ENCODE measurements at places on chromosomes 4 and X.

- no peak for DNase-seq
These were observed 793 bp downstream of the ARSJ start for GRCh38 chr4:113978561-113979147.

DNA sequence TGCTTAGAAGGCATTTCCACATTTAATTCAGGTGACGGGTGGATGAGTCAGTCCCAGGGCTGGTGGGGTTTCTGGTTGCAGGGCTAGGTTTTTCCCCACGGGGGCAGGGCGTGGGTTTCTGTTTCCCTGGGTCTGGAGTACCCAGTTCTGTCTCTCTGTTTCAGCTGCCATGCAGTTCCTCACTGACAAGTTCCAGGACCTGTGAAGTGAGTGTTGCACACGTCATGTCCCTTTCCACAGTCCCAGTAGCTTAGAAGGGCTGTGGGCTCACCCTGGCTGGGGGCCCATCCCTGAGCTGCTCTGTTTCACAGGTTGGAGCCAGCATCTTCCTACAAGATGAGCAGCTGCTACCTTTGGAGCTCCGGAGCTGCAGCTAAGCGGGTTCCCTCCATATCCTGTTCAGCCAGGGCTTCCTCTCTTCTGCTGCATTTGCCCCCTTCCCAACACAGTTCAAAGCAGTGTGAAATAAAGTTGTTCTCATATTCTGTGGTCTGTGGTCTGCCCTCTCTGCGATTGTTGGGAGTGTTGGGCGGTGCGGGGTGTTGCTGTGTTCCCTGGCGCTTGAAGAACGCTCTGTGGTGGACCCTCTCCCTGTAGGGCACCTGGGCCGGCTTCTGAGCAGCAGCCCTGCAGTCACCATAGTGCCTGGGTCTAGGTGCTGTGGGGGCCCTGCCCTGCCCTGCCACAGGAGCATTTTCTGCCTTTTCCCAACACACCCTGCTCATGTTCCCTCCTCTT, 3.9 kb downstream of the LOC101059915 start:
- no peak for DNase-seq

DNA sequence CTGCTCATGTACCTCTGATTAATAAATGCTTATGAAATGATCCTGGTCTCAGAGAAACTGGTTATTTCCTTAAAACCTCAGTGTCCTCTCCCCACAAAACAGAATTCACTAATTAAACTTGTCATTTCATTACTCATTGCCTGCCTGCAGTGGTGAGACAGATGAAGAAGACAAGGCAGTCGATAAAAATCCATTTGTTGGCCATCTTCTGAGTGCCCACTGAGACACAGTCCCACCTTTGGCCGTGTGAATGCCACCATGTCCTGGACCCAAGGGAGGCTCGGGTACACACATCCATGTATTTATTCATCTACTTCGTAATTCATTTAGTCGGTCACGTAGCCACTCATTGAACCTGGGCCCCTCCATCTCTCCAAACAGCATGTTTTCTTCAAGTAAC, 3.5 kb downstream of the S100P start:
- no peak for DNase-seq

DNA sequence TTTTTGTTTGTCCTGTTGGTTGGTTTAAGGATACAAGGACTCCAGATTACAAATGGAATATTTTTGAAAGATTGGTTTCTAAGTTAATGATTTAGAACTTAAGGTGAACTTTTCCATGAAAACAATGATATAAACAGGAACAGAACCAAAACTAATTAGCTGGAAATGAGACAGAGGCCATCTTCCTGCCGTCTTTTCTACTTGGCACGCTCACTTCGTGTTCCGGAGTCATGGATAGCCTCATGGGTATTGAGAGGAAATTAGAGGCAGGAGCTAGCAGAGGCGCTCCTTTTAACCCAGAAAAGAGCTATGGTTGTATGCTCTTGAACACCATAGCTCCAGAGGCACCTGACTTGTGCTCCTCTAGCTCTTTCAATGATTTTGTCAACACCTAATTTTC, 2.4 kb downstream of the FAM241A start:
- DNase-seq: no peak

- DNase-seq: no peak
These were observed 189.0 kb downstream of the SLITRK2 start for GRCh38 chrX:146006637-146007036.

- DNase-seq: no peak
These were observed 75.8 kb downstream of the NUDT11 start for GRCh38 chrX:51420610-51421009.

All from posterior cingulate gyrus (tissue), 11 donors.